ENCODE measurements at places on chromosomes 12 and 14.

GRCh38 chr12:51661836-51662235 is 70.8 kb downstream of the SCN8A start:
- DNase-seq, result no peak

GRCh38 chr12:108939594-108939993 is 59.7 kb downstream of the DAO start:
- DNase-seq, result no peak

- DNase-seq, result no peak
Observed at GRCh38 chr12:1179128-1179527, 188.1 kb downstream of the ERC1 start.

GRCh38 chr12:30990316-30990715 is 63.8 kb downstream of the TSPAN11 start:
- DNase-seq, result no peak

DNA sequence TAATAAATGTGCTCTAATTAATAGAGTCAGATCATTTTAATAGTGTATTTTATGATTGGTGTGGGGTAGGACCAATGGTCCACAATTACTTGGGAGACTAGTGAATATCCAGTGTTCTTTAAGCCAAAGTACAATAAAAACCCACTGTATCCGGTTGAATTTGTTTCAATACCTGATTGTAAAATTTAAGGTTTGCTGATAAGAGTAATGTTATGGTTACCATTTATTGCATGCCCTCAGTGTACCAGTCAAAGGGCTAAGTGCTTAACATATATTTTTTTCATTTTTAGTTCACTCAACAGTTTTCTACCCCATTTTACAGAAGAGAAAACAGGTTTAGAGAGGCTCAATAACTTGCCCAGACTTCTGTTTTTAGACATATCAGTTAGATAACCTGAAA is 97.9 kb upstream of the ATF1 start:
- no peak for DNase-seq

- DNase-seq, result no peak
Observed at GRCh38 chr14:67370830-67371229, 10.7 kb downstream of the EIF2S1 start.

DNA sequence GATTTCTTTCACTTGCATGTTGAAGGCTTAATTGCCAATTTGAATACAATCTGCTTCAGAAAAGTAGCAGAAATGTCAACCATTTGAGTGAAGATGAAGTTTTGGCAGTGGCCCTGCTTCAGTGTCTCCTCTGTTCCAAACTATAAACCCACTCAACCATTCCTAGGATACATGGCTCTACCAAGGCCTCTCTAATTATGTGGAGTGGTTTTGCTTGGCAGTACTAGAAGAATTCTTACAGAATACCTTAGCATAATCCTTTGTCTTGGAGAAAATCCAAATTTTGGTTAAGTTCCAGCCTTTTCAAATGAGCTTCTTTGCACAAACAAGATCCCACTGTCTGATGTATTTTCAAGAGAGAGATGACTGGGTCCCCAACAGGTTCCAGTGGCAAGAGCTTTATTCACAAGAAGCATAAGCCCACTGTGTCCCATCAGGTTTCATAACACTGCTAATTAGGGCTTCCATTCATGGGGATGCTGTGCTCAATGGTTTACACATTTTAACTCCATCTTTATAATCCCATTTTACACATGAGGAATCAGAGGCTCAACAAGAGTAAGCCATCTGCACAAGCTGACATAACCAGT is 234.5 kb downstream of the IPO8 start:
- DNase-seq, result no peak

DNA sequence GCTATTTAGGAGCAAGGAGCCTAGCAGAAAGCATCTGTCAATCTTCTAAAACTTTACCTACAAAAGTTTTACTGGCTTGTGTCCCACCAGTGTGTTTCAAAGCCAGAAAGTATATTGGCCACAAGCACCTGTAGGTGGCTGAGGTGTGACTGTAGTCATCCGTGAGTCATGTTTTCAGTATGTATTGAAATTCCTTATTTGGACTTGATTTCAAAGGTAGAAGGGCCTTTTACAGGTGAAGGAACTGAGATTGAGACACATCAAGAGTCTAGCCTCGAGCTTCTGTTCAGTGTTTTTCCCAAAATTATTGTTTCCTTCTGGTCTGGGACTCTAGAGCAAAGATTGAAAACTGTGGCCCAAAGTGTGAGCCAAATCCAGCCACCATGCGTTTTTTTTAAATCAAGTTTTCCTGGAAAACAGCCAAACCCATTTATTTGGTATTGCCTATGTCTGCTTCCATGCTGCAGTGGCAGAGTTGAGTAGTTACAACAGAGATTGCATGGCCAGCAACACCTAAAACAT is 195.3 kb upstream of the BCL2L14 start:
- DNase-seq, result no peak

GRCh38 chr14:90062822-90063539 is 1.2 kb downstream of the KCNK13 start:
- DNase-seq, result no peak

GRCh38 chr14:66228267-66228970 is 257.8 kb upstream of the CCDC196 start:
- no peak for DNase-seq

DNA sequence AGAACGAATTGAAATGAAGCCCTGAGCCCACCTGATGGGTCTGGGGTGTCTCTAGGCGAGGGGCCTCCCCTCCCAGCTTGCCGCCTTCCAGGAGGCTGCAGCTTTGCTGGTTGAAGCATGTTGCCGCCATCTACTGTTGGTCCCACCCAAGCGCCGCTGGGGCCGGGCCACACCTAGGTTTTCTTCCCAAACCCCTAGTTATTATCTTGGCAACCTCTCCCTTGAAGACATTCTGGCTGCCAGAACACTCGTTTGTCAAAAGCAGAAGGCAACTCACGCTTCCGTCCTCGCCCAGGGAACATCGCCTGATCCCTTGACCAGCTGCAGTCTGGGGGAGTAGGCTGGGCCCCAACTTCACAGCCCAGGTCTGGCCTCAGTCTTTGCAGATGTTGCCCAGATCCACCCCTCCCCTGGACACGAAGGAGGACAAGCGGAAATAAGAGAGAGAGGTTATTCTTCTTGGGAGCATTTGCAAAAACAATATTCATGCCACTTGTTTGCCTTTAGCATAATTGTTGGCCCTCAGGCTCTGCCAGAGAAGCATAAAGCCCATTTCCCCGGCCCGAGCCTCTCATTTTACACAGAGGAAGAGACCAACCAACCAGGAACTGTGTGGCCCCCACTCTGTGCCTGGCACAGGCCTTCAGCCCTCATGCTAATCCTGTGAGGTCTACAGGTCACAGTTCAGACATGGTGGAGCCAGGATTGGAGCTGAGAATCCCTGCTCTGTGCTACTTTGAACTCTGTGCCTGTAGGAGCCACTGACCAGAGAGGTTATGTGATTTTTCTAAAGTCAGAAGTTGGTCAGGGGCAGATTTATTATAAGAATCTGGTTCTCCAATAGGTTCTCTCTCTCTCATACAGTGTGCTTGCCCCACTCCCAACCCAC is 6.8 kb downstream of the EMP1 start:
- no peak for DNase-seq

GRCh38 chr14:37579274-37579673 is 15.8 kb downstream of the FOXA1 start:
- no peak for DNase-seq

Measured in stimulated activated CD8-positive, alpha-beta memory T cell treated with anti-CD3 and anti-CD28 coated beads, Interleukin-4, amount 100 ng/mL, for 1 hour (primary cell).